ENCODE measurements at places on chromosomes 5 and 9. TPM values are rescaled to one million over a fixed set of nuclear protein-coding genes. Genes with fewer than 3 reads are reported as not detected.

DNA sequence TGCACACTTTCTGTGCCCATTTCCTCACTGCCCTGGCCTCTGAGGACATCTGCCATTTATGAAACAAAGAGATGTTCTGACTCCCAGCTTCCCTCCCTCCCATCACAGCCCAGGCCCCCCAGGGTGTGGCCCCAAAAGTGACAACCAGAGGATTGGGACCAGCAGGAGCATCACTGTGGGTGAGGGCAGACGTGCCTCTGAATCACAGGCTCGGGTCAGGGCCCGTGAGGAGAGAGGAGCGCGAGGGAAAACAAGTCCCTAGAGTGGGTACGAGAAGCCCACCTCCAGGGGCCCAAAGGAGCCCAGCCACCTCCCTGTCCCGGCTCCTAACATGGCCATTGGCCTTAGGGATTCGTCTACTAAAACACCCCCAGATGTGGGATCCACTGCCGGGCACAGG is 138.0 kb upstream of the FSTL4 start:
- no peak for DNase-seq

DNA sequence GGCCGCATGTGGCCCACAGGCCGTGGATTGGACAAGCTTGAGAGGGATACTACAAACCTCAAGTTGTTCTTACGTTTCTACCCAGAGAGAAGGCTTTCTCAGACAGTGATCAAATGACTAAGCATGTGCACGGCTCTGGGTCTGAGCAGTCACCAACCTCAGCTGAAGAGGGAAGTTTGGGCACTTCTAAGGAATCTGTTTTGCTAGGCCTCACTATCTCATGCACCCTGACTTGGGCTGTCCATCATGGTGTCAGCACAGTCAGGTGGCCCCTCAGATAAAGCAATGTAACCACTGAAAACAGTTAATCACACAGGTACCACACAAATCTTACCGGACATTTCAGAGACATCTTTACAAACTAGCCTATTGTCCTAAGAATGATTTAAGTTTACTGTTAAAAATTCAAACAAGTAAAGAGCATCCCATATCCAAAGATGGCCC is 24.6 kb downstream of the CSF2 start:
- peak; percentile 33 for DNase-seq

Gene PRSS3
- polyA plus RNA-seq: not detected

DNA sequence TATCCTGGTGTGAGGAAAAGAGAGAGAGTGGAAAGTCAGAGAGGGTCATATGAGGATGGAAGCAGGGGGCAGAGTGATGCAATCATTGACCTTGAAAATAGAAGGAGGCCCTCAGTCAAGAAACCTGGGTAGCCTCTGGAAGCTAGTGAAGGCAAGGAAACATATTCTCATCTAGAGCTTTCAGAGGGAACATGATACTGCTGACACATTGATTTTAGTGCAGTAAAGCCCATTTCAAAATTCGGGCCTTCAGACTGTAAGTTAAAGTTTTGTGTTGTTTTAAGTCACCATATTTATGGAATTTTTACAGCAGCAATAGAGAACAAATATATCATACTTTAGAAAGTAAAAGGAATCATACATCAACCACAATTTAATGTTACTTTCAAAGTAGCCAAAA is 87.0 kb downstream of the ADAMTS19 start:
- DNase-seq: no peak

- no peak for DNase-seq
These were observed 27.6 kb upstream of the ATP6V1G1 start for GRCh38 chr9:114559830-114560513.

Gene CBY3
- polyA plus RNA-seq: not detected

GRCh38 chr9:133142684-133143622 is 20.8 kb downstream of the GBGT1 start:
- DNase-seq: no peak

Gene FBXL7
- polyA plus RNA-seq: not detected

GRCh38 chr5:62042007-62042406 is 264.0 kb upstream of the KIF2A start:
- DNase-seq: no peak

DNA sequence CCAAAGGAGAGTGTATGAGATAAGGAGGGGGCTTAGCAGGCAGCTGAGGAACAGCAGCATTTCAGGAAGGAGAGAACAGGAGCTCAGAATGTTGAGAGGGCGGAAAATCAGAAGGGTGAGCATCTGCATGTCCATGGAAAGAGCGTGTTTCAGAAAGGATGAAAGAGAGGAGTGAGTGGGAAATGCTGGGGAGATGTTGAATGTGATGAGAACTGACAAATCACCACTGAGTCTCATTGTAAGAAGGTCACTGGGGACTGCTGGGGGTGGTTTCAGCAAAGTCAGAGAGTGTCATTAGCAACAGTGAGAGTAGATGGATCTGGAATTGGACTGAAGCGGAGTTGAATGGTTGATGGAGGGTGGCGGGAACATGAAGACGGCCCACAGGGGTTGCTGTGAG is 65.8 kb downstream of the ANKRD33B start:
- DNase-seq: no peak

DNA sequence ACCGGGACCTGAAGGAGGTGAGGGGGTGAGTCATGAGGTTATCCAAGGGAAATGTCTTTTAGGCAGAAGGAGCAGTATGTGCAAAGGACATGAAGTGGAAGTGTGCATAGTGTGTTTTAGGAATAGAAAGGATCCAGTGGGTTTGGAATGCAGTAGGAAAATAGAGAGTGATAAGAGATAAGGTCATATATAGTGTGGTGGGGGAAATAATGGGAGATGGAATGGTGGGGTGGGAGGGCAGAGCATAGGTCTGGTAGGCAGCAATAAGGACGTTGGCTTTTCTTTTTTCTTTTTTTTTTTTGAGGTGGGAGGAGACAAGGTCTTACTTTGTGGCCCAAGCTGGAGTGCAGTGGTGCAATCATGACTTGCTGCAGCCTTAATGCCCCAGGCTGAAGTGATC is 17.8 kb downstream of the SNX24 start:
- DNase-seq: no peak

- no peak for DNase-seq
These were observed 240.5 kb upstream of the TUT7 start for GRCh38 chr9:86594724-86595123.

DNA sequence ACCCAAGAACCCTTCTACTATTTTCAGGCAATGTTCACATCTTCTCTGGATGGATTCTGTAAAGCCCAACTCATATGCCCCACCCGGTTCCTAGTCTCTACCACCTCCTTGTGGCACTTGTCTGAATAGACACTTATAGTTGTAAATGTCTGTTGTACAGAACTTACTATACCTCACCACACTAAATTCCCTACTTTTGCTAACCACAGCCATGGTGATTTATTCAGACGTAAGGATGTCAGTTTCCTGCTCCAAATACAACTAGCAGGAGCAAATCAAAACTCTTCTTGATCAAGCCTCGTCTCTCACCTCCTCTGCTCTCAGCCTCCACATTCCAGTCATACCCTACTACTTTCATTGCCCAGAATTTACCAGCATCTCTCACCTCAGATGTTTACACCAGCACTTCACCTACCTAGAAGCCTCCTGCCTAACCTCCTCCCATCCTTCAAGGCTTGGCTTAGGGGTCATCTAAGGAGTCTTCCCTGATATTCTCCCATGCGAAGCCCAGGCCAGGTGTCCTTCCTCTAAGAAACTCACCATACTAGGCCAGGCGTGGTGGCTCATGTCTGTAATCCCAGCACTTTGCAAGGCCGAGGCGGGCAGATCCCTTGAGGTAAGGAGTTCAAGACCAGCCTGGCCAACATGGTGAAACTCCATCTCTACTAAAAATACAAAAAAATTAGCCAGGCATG is 75.5 kb downstream of the MAPKAP1 start:
- DNase-seq: peak; percentile 58

Gene GPSM1
- 0.73 TPM for polyA plus RNA-seq

Gene SEMA5A
- not detected for polyA plus RNA-seq

Gene CORO2A
- 3.5 TPM for polyA plus RNA-seq

DNA sequence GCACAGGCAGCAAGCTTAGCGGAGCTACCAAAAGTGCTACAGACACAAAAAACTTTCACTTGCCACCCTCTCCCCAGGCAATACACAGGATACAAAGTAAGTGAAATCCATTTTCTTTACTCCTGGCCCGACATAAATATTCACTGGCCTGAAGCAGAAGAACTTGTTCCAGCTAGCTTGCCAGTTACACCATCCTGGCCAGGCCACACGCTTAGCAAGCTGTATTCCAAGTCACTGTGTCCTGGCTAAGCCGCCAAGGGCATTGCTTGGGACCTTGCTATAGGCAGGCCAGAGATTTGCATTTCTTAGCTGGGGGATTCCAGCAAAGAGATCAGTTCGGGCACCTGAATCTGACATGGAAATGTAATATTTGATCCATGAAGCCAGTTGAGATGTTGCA is 71.0 kb upstream of the SLC1A3 start:
- DNase-seq: no peak

Gene TOR4A
- polyA plus RNA-seq: 13.7 TPM

GRCh38 chr5:122816756-122817155 is 28.7 kb upstream of the SNX24 start:
- no peak for DNase-seq

DNA sequence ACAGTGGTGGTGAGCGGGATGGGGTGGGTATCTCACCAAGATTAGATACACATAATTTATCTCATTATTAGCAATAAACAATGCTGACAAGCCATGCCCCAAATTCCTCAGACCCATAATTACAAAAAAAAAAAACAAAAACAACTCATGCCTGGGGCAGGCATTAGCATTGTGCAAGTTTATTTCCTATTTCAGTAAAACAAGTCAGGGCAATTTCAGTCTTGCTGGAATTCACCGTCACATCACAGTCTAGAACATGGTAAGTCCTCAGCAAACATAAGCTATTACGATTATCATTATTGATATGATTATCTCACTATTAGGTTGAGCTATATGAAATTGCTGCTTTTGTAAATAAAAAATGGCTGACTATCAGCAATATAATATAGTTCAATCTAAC is 57.5 kb upstream of the GNAQ start:
- no peak for DNase-seq

Gene TRIM36
- polyA plus RNA-seq: 2.3 TPM

DNA sequence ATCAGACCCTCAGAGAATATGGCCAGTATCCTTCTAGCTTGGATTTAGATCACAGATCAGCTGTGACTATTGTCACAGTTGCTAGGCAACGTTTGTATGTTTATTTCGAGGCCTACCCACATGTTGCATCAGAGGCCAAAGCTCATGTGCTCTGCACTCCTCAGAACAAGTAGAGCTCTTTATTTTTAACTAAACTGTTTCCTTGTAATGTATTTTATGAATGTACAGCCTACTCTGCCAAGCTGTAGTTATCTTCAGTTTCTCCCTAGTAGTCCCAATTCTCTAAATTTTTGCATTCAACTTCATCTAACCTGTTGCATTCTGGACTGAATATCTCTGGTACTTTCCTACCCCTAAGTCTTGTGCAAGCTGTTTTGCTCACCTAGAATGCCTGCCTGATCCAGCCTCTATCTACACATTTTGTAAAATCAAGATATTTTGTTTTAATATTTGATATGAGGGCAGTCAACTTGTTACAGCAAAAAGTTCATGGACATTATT is 52.8 kb downstream of the CAST start:
- DNase-seq: peak; percentile 72

Gene ANKRD31
- 0.05 TPM for polyA plus RNA-seq

Gene SUSD3
- polyA plus RNA-seq: 10.5 TPM

- DNase-seq: no peak
These were observed 39.2 kb upstream of the NKD2 start for GRCh38 chr5:969408-969839.

DNA sequence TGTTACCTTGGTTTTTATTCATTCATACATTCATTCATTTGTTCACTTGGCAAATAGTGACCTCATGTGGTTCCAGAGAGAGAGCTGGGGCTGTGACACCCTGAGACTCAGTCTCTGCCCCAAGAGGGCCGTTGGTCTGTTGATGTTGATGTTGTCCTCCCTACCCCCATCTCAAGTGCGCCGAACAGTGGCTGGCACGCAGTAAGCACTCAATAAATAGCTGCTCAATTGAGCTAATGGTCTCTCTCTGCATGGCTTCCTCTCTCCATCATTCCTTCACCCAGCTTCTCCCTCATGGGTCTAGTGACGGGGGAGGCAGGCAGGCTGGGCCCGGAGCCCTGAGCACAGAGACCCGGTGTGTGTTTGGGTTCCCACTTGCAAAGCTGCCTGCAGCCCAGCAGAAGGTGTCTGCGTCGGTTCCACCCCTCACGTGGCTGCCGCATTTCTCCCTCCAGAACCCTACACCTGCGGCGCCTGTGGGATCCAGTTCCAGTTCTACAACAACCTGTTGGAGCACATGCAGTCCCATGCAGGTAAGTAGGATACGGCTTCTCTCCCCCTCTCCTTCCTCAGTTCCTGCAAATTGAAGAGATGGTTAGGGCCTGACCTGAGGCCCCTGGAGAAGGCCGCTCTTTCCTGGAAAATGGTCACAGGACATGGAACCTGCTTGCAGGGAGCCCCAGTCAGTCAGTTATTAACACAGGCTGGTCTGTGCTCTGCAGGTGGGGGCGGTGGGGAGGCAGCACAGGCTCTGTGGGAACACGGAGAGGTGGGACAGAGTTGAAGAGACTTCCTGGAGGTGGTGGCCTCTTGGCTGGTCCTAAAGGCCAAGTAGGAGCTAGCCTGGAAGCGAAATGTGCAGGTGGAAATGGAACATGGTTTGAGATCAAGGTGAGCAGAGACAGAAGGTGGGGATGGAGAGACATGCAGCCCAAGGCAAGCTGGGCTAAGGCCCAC is 42.0 kb downstream of the AMBP start:
- no peak for DNase-seq

DNA sequence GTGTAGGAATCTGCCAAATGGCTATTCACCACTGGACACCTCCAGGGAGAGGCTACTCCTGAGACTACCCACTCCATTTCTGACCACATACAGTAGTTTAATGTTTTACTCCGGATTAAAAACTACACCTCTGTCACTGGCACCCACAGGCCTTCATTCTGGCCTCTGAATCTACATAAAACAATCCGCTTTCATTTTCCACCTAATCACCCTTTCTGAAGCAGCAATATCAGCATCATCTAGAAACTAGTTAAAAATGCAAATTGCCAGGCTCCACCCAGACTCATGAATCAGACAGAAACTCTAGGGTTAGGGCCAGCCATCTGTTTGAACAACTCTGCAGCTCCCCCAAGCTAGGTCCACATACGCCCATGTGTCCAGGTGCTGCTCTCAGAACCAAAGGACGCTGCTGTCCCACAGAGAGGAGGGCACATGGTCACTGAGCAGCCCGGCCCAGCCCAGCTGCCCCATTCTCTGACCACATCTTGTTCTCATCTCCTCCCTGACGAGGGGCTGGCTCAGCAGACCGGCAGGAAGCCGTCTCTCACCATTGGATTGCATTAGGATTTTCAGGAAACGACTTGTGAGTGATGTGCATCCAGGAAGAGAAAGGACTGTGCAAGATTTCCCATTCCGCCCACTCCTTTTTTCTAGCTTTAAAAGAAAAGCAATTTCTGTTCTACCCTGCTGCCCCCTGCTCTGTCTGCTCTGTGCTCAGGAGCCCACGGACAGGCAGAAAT is 34.7 kb downstream of the ADAM19 start:
- DNase-seq: no peak

Gene HAVCR2
- 45.0 TPM for polyA plus RNA-seq

DNA sequence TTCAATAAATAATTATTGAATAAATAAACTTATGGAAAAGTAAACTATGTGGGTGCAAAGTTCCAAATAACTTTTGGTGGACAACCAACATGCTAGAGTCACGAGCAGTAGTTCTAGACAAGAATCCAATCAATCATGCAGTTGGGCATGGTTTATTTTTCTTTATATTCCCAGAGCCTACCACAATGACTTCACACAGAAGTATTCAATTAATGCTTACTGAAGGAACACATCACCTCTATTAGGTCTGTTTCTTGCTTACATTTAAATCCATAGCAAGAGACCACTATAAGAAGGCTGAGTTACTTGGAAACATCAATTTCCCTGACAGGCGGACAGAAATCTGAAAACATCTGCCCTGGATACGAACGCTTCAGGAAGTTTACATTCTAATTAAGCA is 214.2 kb downstream of the TMEM232 start:
- no peak for DNase-seq

Gene PTPN3
- not detected for polyA plus RNA-seq
